ENCODE measurements at places on chromosomes 6 and 20.

DNA sequence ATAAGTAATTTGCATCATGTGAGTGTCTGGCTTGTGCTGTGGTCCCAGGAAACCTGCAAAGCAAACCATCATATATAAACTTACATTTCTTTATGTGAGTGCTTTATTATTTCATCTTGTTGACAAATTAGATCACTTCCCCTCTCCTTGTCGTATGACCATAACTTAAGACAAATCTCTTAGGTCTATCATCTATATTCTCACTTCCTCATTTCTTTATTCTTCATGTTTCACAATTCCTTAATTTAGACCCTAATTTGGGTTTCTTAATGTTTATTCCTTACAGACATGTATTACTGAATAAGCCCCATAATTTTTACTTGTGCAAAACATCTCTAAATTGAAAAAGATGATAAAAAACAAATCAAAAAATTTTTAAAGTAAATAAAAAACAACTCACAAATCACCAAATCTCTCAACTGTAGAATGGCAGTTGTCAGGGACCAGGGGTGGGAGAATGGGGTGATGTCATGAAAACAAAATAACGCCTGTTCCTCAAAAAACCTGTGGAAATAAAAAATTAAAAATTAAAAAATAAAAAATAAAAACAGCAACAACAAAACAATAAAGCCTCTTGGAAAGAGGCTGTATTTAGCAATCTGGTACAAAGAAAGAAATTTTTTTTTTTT is 49.5 kb upstream of the FBXO30 start:
- no peak for DNase-seq

GRCh38 chr6:77638129-77638830 is 14.6 kb upstream of the MEI4 start:
- no peak for DNase-seq

DNA sequence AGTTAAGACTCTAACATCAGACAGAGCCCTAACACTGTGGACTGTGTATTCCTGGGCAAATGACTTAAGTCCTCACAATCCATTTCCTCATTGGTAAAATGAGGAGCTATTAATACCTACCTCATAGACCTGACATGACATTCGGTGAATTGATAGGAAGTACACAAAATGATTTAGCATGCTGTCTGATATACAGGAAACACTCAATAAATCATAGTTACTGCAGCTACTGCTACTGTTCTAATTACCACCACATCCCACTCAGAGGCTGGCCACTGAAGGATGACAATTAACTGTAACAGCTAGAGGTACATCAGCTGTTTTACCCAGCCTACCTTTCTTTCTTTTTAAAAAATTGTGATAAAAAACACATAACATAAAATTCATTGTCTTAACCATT is 87.7 kb downstream of the PLCG1 start:
- no peak for DNase-seq

DNA sequence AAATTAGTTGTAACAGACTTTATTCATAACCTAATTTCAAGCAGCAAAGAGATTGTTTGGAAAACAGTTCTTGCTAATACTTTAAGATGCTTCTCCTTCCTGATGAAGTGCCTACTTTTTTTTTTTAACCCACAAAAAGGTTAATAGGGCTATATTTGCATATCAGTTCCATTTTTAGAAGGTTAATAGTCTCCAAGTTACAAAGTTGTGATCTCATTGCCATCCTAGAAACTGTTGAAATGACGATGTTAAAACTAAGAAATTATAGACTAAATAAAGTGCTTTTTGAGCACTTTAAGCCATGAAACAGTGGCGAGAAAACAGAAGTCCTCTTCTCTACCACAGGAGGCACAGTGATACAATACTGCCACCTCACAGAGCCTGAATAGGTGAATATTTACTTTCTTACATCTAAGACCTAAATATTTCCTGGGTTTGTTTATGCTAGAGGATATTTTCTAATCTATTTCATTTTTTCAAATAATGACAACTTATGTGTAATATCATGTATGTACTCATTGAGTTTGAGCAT is 5.3 kb downstream of the RNF144B start:
- no peak for DNase-seq

- no peak for DNase-seq
Observed at GRCh38 chr6:11197850-11198249, 34.6 kb downstream of the NEDD9 start.

DNA sequence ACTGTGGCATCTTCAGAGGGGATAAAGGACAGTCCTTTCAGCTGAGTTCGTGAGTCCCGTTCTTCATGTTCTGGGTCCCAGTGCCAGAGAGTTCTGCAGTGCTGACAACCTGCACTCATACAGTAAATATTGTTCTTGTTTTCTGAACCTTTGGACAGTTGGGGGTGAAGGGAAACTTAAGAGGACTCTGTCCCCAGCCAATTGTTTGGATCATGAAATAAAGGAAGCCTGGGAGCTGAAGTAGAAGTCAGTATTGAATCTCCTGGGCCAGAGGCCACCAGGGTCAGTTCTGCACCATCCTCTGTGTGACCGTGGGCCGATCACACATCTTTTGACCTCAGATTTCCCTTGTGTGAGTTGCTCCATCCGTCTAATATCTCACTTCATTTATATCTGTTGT is 3.2 kb downstream of the SLC2A12 start:
- DNase-seq, result no peak

DNA sequence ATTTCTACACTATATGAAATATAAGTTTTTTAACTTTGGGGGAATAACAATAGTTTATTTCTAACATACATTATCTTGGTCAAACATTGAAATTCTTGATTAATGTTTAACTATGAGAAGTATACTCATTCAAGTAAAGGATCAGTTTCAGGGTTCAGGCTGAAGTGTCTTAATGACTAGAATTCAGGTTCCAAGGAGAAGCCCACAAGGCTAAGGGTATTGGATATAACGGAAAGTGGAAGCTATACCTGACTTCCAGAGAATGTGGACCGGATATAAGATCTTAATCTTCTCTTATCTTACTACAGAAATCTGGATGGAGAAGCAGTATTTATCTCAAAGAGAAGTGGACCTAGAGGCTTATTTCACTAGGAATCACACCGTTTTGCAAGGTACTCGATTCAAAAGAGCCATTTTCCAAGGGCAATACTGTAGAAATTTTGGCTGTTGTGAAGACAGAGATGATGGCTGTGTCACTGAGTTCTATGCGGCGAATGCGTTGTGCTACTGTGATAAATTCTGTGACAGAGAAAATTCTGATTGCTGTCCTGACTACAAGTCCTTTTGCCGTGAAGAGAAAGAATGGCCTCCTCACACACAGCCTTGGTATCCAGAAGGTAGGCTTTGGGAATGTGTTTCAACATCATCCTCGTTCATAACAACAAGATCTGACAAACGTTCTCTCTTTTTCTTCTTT is at the start of gene TINAG:
TSS of gene TINAG (plus strand) at position 153 of the 697 bp plus-strand sequence. CDS start at position 263, 110 bp downstream.
- DNase-seq, result no peak

Data from keratinocyte (primary cell).